ENCODE measurements at places on chromosomes 4 and X. TPM values are rescaled to one million over a fixed set of nuclear protein-coding genes. Genes with fewer than 3 reads are reported as not detected.
A peak's percentile ranks its signal among the peaks of the same experiment; 100 is the strongest.

GRCh38 chr4:40909363-40909876 is 159.7 kb downstream of the NSUN7 start:
- no peak for DNase-seq

DNA sequence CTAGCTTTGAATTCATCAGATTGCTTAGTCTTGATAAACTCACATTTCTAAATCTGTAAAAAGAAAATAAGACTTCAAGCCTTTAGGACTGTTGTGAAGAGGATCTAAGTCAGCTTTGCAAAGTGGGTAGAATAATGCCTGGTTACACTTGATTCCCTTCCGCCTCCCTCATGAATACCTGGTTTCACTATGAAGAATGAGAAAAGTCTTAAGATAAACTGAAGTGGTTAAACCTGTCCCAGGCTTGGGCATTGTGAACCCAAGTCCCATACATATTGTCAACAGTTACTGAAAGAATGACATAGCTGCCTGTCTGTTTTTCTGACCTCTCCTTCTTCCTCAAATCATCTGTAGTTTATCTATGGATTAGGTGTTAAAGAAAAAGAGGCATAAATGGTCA is 16.7 kb upstream of the GBA3 start:
- DNase-seq, result no peak

DNA sequence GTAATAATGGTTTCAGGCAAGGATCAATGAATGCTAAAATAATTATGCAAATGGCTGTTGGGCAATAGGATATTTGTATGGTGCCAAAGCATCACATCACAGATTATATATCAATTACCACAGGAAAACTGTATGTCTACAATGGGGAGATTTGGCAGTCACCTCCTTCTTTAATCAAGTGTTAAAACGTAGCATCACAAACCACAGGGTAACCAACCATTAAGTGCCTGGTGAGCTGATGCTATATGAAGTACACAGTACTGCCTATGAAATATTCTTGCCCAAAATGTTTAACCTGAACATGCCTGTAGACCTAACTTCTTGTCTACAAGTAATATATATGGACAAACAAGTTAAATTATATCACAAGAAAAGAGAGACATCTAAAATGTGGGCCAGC is 25.3 kb downstream of the MECP2 start:
- DNase-seq, result no peak

- no peak for DNase-seq
Observed at GRCh38 chr4:11495818-11496217, 67.1 kb upstream of the HS3ST1 start.

- no peak for DNase-seq
Observed at GRCh38 chr4:82744284-82744968, 54.2 kb downstream of the SCD5 start.

- no peak for DNase-seq
Observed at GRCh38 chrX:48883729-48884128, 13.8 kb downstream of the TIMM17B start.

- no peak for DNase-seq
Observed at GRCh38 chr4:88910101-88910500, 146.9 kb downstream of the FAM13A start.

GRCh38 chr4:166823126-166823525 is 411.2 kb downstream of the SPOCK3 start:
- no peak for DNase-seq

- DNase-seq, result no peak
Observed at GRCh38 chr4:55172694-55173287, 47.4 kb upstream of the KDR start.

GRCh38 chr4:53967986-53968385 is 96.4 kb downstream of the CHIC2 start:
- DNase-seq, result no peak

GRCh38 chr4:15913631-15913970 is 24.9 kb downstream of the FGFBP1 start:
- DNase-seq, result no peak

- DNase-seq, result no peak
Observed at GRCh38 chr4:1056671-1057402, 45.4 kb downstream of the FGFRL1 start.

DNA sequence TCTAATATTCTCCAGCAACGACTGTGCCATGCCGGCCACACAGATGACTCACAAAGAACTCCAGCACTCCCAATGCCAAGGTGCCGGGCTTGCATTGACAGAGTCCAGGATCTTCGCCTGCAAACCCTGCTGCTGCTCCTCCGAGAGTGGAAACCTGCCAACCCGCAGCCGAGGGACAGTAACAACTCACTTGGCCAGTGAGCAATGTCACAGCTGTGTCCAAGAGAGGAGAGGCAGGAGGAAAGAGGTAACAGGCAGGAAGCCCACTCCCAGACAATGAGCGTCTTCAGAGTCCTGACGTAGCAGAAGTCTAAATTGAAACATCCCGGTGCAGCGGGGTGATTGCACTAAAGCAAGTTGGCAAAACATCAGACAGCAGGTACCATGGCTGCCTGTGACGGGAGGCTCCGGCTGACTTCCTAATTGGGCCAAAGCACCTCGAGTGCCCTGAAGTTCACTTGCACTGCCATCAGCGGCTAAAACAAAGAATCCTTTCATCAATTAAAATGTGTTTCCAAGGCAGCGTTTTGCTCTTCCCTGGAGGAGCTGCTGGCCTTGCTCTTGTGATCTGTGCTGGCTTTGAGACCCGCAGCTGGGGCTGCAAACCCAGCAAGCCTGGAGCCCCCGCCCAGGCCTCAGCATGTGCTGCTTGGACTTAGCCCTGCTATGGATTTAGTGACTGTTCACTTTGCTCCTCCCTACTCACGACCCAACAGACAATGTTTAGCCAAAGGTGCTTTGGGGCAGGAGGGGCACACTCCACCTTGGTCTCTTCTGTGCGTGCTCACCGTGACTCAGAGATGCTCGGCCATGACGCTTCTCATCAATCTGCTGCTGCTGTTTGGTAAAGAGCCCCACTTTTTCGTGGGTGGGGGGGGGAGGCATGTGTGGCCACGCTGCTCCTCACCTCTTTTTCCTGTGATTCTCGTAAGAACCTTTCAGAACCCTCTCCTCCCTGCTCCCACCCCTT is 36.5 kb downstream of the DCTD start:
- DNase-seq, result no peak

- DNase-seq, result no peak
Observed at GRCh38 chrX:154827194-154828015, 7.1 kb downstream of the SMIM9 start.

- DNase-seq, result peak; percentile 70
Observed at GRCh38 chr4:7843831-7844593, 95.6 kb downstream of the AFAP1 start.

GRCh38 chr4:183830438-183830985 is 74.6 kb upstream of the STOX2 start:
- DNase-seq, result no peak

- DNase-seq, result no peak
Observed at GRCh38 chr4:141375855-141376254, 155.2 kb downstream of the ZNF330 start.

- no peak for DNase-seq
Observed at GRCh38 chr4:146256328-146256727, 42.0 kb downstream of the REELD1 start.

- no peak for DNase-seq
Observed at GRCh38 chrX:113539599-113540356, 699.1 kb upstream of the AMOT start.

GRCh38 chr4:61864286-61864685 is 664.2 kb downstream of the ADGRL3 start:
- no peak for DNase-seq

DNA sequence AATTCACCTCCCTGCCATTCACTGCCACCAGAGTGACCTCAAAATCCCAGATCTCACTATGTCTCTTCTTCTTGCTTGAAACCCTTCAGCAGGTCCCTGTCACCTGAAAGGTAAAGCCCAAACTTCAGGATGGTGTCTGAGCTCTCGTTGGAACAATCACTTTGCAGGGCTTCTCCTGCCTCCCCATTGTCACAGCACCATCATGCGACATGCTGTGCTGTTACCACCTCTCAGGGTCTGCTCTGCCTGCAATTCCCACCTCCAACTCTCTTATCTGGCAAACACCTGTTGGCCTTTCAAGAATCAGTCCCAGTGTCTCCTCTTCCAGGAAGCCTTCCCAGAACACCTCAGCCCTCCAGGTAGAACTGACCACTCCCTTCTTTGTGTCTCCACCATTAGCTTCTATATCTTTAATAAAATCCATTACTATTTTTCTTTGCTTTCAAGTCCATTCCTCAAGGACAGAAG is 46.2 kb downstream of the SEL1L3 start:
- DNase-seq, result no peak

The FAT1 gene
- 48.0 TPM for total RNA-seq

The LRIT3 gene
- total RNA-seq, result not detected

The GC gene
- 1,801 TPM for total RNA-seq

The ETDB gene
- total RNA-seq, result not detected

The RBM46 gene
- total RNA-seq, result not detected

The FREM3 gene
- not detected for total RNA-seq

Data from liver (tissue), 10 donors.